ENCODE measurements at places on chromosomes 7 and 10.

DNA sequence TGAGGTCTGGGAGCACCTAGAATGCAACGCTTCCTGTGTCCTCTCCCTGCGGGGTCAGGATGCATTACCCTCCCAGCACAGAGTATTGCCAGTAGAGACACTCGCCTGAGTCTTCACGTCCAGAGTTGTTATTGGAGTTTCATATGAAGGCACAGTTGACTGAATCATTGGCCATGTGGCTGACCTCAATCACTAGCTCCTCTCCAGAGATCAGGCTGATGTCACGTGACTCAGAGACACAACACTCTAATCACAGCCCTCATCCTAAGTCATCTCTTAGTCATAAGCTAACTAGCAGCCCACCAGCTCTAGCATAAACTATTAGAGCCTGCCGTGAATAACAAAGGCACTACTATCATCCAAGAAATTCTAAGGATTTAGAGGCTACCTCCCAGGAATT lies 107.8 kb downstream of the HECW1 start:
- no peak for DNase-seq

- DNase-seq: no peak
Measured at GRCh38 chr10:49602380-49603023, 7.6 kb upstream of the SLC18A3 start.

DNA sequence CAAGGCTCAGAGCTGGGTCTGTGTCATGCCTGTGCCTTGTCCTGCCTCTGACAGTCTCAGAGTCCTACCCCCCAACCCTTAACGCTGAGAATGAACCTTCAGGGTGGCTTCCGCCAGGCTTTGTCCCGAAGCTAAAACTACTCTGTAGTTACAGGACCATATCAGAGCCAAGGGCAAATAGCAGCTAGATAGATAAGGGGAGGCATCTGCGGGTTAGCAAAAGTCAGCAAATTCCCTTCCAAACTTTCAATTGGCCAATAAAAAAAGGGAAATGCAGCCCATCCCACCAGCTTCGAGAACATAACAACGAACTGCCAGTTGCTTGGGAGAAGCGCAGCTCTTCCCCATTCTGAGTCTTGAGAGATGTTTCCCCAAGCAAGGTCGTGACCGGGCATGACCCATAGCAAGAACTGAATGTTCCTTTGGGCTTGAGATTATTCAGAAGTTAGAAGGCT lies 17.7 kb downstream of the CCL24 start:
- DNase-seq: no peak

DNA sequence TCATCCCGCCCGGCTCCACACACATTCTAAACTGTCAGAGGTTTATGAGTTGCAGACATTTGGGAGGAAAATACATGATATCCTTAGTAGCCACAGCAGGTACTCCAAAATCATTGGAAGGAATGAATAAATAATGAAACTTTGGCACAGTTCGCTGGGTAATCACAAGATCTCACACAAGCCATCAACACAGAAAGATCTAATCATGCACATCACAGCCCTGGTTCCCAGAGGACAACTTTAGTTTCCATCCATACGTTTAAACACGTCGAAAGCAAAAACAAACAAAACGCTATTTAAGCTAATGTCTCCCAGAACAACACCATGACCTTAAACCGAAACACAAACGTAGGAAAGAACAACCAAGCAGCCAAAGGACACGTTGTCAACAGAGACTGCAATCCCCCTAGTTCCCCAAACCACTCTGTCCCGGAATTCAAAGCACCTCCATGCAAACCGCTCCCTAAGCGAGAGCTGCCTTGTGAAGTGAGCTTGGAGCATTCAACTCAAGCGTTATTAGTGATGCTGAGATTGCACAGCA lies 12.3 kb downstream of the SVIL start:
- no peak for DNase-seq

DNA sequence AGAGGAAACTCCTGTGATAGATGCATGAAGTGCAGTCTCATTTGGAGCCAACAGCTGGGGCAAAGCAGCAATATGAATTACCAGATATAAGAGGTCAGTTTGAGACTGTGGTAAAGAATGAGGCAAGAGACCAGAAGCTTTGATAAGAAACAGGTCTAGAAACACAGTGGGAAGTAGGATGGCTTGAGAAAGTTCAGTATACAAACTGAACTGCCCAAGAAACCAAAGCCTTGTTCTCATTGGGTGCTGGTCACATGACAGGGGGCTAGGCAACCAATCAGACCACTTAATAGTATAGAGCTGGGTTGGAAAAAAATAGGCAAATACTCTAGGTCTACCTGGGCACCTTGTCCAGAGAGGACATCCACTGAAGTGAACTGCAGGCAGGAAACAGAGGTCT lies 46.2 kb upstream of the PLCE1 start:
- no peak for DNase-seq

- DNase-seq: no peak
Measured at GRCh38 chr7:22255834-22256233, 101.1 kb downstream of the RAPGEF5 start.

DNA sequence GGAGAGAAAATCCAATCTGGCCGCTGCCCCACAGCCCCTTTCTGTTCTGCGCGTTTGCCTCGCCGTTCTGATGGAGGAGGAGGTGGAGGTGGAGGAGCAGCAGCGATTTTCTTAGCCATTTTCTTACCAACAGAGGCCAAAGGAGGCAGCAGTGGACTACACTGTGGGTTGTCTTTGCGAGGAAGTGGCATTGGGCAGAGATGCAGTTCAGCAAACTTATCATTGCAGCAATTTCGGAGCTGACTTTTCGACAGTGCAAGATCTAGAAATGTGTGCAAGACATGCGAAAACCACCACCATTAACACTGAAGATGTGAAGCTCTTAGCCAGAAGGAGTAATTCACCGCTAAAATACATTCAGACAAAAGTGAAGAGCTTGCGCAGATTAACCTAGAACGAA lies 1.9 kb upstream of the ARL4A start:
- DNase-seq: peak; percentile 55

DNA sequence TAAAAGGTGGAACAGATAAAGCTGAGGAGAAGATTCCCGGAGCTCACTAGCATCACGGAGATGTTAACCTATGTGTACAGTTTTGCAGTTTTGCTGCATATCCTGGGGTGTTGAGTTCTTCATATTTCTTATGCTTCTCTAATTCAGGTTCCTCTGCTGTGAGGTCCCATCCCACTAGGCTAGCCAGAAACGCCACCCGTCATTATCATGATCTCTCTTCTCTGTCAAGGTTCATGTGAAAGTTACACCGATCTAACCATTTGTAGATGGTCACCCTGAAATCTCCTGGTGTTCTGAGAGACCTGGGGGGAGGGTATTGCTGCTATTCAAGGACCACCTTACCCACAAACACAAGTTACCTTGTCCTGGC lies 136.3 kb downstream of the CCDC71L start:
- no peak for DNase-seq

- DNase-seq: peak; percentile 15
Measured at GRCh38 chr7:124009321-124009720, 23.5 kb downstream of the TMEM229A start.

- no peak for DNase-seq
Measured at GRCh38 chr7:95693551-95694333, 78.6 kb upstream of the DYNC1I1 start.

GRCh38 chr10:44864051-44864450 lies 47.1 kb upstream of the TMEM72 start:
- no peak for DNase-seq

Measured in NAMALWA (cell line).